Activated B cell treated with CpG ODN at 0.5 μM for 24 hours (primary cell): ENCODE measurements at places on chromosomes 2 and 18. TPM values are rescaled to one million over a fixed set of nuclear protein-coding genes. Genes with fewer than 3 reads are reported as not detected.
A peak's percentile ranks its signal among the peaks of the same experiment; 100 is the strongest.

The KCNG2 gene
- total RNA-seq, result not detected in 2 replicates

The HOXD1 gene
- not detected in 2 replicates for total RNA-seq

The CNDP1 gene
- total RNA-seq, result 0.15 and 0.33 TPM in 2 replicates

The STK39 gene
- total RNA-seq, result 17.8 and 18.5 TPM in 2 replicates

GRCh38 chr18:75438891-75439290 is 11.4 kb upstream of the SMIM21 start:
- peaks cover 8% of the 10 kb centered on the region for H3K27me3 ChIP-seq
- no peak overlapping the region for H3K27ac ChIP-seq
- no peaks in the 10 kb centered on the region for H3K36me3 ChIP-seq

DNA sequence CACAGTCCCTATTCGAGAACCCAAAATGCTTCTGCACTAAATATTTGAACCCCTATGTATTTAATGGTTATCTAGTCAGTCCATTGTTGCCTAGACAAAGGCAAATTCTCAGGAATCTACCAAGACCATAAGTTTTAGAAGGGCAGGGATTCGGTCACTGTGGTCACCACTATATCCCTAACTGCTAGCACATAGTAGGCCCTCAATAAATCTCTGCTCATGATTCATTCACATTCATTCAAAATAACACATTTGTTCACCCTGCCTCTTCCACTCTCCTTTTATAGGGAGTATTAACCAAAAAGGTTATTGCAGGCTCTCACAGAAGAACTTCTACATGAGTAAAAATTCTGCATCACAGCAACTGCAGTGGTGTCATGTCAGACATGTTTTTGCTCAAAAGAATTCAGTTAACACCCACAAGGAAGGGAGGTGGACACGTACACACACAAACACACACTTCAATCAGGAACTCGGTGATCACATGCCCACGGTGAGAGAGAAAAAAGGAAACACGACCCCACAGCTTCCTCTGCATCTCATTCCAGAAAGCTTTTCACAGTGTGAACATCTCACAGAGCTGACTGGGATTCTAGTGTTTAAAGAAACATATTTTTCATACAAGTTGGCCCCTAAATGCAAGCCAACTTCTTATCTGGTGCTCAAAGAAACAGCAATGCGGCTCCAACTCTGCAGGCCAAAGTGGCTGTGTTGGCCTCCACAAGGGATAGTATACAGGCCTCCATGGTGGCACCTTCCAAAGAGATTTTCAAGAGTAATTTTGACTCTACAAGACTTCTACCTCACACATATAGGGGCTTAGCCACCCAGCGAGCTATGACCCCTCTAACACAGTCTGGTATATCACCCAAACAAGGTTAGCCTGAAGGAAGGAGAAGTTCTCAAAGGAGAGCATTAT is 98.0 kb downstream of the ANKRD44 start:
- peaks cover 99% of the 10 kb centered on the region for H3K4me1 ChIP-seq
- peak overlapping the region; percentile 71 for H3K4me3 ChIP-seq
- no peaks in the 10 kb centered on the region for H3K27me3 ChIP-seq
- DNase-seq, result no peak
- H3K27ac ChIP-seq, result peak overlapping the region; percentile 98

DNA sequence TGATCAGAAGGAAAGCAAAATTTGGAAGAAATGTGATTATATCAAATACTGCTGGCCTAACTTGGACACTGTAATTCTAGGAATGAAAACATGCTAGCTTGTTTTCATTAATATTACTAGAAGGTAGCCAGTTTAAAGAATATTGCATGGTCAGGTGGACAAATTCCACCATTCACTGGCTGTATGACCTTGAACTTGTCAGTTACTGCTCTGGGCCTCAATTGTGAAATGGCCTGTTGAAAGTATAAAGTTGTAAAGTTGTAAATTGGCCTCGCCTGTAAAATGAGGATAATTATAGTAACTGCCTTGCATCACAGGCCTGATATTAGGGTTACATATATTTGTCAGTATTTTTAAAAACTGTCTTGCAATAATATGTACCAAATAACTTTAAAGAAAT is 398.4 kb upstream of the CHST9 start:
- no peak overlapping the region for H3K27ac ChIP-seq
- H3K36me3 ChIP-seq, result no peaks in the 10 kb centered on the region
- H3K27me3 ChIP-seq, result no peaks in the 10 kb centered on the region
- DNase-seq, result no peak

- no peaks in the 10 kb centered on the region for H3K36me3 ChIP-seq
- no peaks in the 10 kb centered on the region for H3K4me1 ChIP-seq
- no peak overlapping the region for H3K4me3 ChIP-seq
- H3K27ac ChIP-seq, result no peak overlapping the region
- peaks cover 13% of the 10 kb centered on the region for H3K27me3 ChIP-seq
Measured at GRCh38 chr2:71606244-71606643, 152.9 kb downstream of the DYSF start.

DNA sequence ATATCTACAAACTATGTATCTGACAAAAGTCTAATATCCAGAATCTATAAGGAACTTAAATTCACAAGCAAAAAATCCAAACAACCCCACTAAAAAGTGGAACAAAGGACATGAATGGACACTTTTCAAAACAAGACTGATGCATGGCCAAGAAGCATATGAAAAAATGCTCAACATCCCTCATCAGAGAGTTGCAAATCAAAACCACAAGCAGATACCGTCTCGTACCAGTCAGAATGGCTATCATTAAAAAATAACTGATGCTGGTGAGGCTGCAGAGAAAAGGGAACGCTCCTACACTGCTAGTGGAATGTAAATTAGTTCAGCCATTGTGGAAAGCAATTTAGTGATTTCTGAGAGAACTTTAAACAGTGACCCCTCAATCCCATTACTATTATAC is 56.5 kb downstream of the CCBE1 start:
- no peak overlapping the region for H3K27ac ChIP-seq
- no peak for DNase-seq
- H3K4me3 ChIP-seq, result no peak overlapping the region
- H3K4me1 ChIP-seq, result no peaks in the 10 kb centered on the region
- H3K27me3 ChIP-seq, result peaks cover 4% of the 10 kb centered on the region
- no peaks in the 10 kb centered on the region for H3K36me3 ChIP-seq
